ENCODE measurements at places on chromosomes 1 and 21.

DNA sequence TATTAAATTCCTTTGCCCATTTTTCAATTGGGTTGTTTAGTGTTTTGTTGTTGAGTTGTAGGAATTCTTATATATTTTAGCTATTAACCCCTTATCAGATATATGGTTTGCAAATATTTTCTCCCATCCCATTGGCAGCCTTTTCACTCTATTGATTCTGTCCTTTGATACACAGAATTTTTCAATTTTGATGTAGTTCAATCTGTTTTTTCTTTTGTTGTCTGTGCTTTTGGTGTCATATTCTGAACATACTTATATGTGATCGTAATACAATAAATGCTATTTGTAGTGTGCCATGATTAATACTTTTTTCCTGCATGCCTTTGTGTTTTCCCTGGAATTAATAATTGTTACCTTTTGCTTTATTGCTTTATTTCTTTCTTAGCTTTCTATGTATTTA lies 7.8 kb upstream of the LRP8 start:
- DNase-seq = no peak

DNA sequence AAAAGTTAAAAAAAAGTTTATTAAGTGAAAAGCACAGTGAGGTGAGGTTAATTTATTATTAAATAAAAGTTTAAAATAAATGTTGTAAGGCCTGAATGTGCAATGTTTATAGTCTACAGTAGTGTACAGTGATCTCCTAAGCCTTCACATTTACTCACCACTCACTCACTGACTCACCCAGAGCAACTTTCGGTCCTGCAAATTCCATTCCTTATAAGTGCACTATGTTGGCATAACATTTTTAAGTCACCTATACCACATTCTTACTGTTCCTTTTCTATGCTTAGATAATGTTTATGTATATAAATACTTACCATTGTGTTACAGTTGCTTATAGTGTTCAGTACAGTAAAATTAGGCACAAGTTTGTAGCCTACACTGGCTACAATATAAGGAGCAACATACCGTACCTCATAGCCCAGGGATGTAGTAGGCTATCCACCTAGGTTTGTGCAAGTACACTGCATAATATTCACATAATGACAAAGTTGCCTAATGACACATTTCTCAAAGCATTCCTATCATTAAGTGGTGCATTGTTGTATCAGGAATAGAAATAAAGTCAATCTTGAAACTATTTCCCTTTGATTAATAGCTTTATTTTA lies 426.5 kb upstream of the BRINP3 start:
- DNase-seq = no peak

GRCh38 chr1:150621497-150622302 lies 7.7 kb downstream of the ENSA start:
- DNase-seq = no peak

- DNase-seq = no peak
These were observed 9.0 kb downstream of the SLC9A1 start for GRCh38 chr1:27145934-27146354.

DNA sequence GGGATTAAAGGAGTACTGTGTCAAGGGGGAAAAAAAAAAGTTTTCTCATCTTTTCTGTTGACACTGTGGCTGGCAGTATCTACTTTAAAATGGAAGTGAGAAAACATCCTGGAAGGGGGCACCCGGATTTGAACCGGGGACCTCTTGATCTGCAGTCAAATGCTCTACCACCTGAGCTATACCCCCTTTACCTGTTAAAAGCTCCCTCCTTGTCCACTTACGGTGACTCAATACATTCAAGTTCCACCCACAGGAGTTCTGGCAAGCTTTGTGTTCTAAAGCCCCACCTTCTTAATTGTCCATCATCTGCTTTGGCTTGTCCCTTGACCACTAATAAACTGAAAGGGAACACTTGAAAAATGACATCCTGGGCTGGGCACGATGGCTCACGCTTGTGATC lies 68.2 kb downstream of the FNBP1L start:
- no peak for DNase-seq

- no peak for DNase-seq
These were observed 47.1 kb downstream of the CLSTN1 start for GRCh38 chr1:9776685-9777084.

GRCh38 chr21:30306884-30307283 lies 13.2 kb downstream of the KRTAP26-1 start:
- no peak for DNase-seq

- DNase-seq = peak; percentile 0
These were observed 29.5 kb downstream of the DRAM2 start for GRCh38 chr1:111110197-111110899.

- no peak for DNase-seq
These were observed 47.1 kb upstream of the FAM3B start for GRCh38 chr21:41269535-41269934.

- DNase-seq = no peak
These were observed 47.1 kb downstream of the ATP2B4 start for GRCh38 chr1:203673550-203674411.

GRCh38 chr21:36709868-36710728 lies 11.2 kb downstream of the SIM2 start:
- DNase-seq = no peak

DNA sequence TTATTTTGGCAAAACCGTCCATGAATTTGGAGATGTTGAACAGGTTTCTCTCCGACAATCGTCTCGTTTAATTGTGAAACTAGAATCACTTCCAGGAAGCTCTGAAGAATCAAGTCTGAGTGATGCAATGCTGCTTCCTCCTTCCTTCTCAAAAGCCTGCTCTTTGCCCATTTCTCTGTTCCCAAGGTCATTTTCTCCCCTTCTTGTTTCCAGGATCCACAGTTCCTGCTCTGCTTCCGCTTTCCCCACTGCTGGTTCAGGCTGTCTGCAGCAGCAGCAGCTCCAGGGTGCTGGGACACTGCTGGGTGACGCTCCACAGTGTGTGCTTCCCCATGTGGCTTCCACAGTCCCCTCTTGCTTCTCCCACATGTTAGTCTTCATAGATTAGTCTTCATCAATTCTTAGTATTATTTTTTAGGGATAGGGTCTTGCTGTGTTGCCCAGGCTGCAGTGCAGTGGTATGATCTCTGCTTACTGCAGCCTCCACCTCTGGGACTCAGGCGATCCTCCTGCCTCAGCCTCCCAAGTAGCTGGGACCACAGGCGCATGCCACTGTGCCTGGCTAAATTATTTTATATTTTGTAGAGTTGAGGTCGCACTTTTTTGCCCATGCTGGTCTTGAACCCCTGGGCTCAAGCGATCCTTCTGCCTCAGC lies 156.2 kb downstream of the DYRK1A start:
- no peak for DNase-seq

- no peak for DNase-seq
These were observed 49.7 kb downstream of the DMAP1 start for GRCh38 chr1:44262816-44263567.

GRCh38 chr21:45056917-45057560 lies 17.3 kb upstream of the ADARB1 start:
- DNase-seq = no peak

DNA sequence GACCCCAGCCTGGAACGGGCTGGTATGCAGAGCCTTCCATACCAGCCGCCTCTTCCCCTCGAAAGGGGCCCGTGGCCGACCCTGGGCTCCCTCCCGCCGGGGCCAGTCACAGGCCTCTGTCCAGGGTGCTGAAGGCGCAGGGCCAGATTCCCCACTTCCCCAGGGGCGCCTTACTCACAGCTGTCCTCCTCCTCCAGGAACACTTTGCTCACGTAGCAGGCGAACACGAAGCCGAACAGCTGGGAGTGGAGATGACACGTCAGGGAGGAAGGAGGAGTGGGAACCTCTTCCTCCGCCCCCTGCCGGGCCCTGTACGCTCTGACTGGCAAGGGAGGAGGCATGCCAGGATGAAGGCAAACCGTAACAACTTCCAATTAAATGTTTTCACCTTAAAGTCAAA lies 57.3 kb downstream of the NKAIN1 start:
- DNase-seq = peak; percentile 89

- no peak for DNase-seq
These were observed 40.8 kb upstream of the TP53BP2 start for GRCh38 chr1:223886516-223886921.

GRCh38 chr1:58763214-58763613 lies 20.6 kb downstream of the JUN start:
- DNase-seq = no peak

GRCh38 chr1:174795806-174796205 lies 203.9 kb upstream of the CACYBP start:
- DNase-seq = no peak

DNA sequence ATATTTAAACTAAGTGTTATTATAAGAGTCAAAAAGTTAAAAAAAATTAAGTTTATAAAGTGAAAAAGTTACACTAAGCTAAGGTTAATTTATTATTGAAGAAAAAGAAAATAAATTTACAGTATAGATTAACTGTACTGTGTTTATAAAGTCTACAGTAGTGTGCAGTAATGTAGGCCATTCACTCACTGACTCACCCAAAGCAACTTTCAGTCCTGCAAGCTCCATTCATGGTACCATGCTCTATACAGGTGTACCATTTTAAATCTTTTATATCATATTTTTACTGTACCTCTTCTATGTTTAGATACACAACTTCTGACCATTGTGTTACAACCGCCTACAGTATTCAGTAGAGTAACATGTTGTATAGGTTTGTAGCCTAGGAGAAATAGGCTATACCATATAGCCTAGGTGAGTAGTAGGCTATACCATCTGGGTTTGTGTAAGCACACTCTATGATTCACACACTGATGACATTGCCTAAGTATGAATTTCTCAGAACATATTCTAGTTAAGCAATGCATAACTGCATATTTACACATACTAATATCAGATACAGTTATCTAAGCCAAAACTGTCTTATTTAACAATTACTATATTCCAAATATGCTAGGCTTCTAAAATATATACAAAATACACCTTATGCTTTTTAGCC lies 80.6 kb upstream of the GFI1 start:
- no peak for DNase-seq

DNA sequence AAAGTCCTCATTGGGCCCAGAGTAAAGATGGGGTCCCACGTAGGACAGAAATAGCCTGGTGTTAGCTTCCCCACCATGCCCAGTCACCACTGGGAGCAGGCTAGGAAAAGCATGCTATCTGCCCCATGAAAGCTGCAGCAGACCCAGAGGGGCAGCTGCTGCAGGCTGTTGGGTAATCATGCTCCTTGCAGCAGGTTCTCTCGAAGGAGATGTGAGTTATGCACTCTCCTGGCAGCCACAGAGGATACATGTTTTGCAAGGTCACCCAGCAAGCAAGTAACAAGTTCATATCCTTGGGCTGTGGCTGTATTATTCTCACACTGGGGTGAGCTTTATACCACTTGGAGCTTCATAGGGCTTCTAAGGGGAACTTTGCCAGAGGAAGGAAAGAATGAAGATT lies 9.1 kb upstream of the HEYL start:
- no peak for DNase-seq

- no peak for DNase-seq
These were observed 10.9 kb downstream of the BTBD19 start for GRCh38 chr1:44819196-44819607.

- DNase-seq = no peak
These were observed 11.7 kb upstream of the CD55 start for GRCh38 chr1:207309745-207310273.

GRCh38 chr1:99557546-99558202 lies 88.2 kb upstream of the PALMD start:
- no peak for DNase-seq

GRCh38 chr1:198346178-198346577 lies 189.4 kb downstream of the NEK7 start:
- DNase-seq = no peak

DNA sequence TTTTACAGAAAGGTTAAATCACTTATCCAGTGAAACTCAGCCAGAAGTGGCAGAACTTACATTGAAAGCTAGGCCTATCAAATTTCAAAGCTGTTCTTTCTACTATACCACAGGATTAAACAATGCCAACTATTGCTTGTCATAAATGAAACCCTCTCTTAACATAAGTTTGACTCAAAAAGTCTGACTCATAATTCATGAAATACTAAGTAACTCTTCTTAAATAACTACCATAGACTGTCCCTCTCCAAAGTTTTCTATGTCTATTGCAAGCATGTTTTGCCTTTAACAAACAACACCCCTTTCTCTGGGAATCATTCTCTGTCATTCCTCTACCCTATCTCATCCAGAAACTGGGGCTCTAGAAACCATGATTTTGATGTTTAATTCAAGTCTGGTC lies 109.5 kb upstream of the UBE2U start:
- no peak for DNase-seq

- DNase-seq = peak; percentile 73
These were observed 19.7 kb upstream of the RBBP5 start for GRCh38 chr1:205141236-205142101.

GRCh38 chr1:100794748-100795645 lies 75.5 kb downstream of the VCAM1 start:
- DNase-seq = peak; percentile 15

- no peak for DNase-seq
These were observed 11.1 kb downstream of the VSIG8 start for GRCh38 chr1:159851407-159851806.

DNA sequence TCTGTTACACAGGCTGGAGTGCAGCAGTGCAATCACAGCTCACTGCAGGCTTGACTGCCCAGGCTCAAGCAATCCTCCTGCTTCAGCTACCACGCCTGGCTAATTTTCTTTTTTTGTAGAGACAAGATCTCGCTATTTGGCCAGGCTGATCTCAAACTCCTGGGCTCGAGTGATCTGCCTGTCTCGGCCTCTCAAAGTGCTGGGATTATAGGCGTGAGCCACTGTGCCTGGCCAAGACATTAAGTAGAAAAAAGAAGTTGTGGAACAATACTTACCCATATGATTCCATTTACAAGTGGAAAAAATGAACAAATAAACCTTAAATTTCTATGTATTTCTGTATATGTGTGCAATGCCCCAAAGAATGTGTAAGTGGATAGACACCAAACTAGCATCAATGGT lies 30.3 kb upstream of the ID3 start:
- no peak for DNase-seq

DNA sequence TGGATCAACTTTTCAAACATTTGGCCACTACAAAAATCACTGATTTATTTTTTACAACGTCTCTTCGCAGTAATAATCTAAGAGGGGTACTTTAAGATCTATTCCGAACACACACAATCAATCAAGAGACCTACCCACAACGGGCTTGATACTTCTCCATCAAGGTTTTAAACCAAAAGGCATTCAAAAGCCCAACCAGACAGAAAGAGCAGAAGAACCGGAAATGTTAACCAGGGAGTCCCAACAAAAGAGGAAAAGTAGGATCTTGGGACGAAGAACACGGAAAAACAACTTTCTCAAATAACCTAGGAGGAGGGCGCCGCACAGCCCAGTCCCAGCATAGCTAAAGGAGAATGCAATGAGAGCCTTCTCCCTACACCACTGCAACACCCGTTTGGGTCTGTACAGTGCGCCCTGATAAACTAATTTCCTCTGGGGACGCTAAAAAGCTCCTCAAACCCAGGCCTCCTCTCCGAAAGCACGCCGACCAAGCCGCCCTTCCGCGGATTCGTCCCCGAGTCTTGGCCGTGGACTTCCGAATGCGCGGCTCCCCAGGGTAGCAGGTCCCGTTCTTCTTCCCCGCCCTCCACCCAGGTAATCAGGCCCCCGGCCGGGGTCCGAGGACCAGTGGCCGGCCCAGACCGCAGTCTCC lies 623 bp downstream of the RPL22 start:
- no peak for DNase-seq

DNA sequence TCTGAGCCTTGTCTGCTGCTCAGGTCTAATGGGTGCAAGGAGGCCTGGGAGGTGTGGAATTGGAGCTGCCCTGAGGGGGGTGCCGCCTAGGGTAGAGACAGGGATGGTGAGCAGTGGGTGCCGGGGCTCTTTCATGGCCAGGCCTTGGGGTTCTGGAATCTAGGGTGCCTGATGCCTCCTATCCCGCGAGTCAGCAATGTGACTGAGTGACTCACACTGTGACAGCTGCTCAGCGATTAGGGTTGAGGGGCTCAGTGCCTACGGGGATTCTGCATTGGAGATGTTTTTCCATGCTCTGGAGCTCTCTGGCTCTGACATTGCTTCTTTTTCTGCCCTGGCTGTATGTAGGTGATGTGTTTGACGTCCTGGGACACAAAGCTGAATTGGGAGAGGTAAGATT lies 16.8 kb downstream of the ATP8B2 start:
- DNase-seq = no peak
